ENCODE measurements at places on chromosomes 1 and 21.
A peak's percentile ranks its signal among the peaks of the same experiment; 100 is the strongest.

DNA sequence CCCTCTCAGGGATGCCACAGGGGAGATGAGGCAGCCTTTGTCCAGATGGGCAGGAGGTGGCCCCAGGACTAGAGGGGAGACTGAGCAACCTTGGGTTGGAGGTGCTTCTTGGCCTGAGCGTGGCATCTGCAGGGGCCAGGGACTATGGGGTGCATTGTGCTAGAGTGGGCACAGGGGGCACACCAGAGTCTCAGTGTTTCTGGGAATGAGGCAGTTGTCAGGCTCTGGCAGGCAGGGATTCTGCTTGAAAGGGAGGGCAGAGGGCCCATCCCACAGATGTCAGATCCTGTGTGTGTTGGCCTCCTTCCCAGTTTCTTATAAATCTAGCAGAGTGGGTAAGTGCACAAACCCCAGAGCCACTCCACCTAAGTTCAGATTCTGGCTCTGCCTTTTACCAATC lies 13.7 kb downstream of the LGR6 start:
- DNase-seq: peak; percentile 45

DNA sequence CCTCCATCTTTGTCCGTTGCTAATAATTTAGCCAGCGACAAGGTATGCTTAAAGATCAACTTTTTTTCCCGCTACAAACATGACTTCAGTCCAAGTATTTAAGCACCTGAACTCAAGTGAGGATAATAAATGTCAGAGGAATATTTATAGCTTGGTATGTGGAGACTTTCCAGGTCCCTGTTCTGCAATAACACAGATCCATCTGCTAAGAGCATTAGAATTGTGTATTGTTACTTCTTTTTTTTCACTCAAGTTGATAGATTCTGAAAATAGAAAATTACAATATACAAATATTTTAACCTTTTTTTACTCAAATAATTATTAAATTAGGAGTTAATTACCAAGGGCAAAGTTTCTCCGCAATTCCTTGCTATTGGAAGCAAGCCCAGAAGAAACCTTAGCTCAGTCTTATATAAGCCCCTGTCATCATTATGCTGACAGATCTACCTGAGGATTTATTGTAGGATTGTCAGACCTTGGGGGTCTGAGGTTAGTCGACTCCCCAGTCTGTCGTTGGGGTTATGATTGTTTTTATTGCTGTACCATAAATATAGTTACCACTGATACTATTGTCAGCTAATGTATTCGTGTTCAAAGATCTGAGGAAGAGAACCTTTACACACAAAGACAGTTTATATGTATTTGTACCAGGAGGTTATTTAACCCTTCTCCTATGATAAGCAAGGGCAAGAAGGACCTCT lies 337.9 kb downstream of the TBX15 start:
- no peak for DNase-seq

- DNase-seq: peak; percentile 17
Measured at GRCh38 chr1:19074902-19075721, 118.6 kb upstream of the IFFO2 start.

- peak; percentile 79 for DNase-seq
Measured at GRCh38 chr1:42924851-42925760, 33.6 kb downstream of the SLC2A1 start.

- no peak for DNase-seq
Measured at GRCh38 chr1:199669916-199670315, 357.6 kb upstream of the NR5A2 start.

GRCh38 chr1:228751360-228752098 lies 16.2 kb downstream of the RHOU start:
- no peak for DNase-seq

DNA sequence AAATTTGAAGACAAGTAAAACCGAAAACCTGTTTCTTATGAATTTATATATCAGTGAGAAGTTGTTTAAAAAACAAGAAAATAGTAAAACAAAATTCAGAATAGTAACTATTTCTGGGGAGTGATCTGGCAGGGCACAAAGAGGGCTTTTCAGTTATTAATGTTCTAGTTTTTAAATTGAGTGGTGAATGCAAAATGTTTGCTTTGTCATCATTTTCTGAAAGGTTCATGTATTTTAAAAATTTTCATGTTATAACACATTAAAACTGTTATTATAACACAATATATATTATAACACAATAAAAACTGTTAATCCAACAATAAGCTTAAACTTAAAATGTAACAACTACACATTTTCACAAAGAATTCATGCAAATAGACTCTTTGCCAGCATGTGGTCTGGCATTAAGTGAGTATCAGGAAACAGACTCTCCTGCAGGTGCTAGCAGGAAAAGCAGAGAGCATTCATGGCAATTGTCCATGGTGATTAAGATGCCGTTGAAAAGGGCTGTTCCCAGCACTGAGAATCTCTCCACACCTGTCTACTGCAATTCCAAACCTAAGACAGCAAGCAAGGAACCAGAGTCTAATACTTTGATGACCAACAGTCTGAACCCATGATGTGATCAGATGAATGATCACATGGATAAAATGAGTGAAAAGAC lies 204.9 kb downstream of the TBX15 start:
- DNase-seq: no peak

DNA sequence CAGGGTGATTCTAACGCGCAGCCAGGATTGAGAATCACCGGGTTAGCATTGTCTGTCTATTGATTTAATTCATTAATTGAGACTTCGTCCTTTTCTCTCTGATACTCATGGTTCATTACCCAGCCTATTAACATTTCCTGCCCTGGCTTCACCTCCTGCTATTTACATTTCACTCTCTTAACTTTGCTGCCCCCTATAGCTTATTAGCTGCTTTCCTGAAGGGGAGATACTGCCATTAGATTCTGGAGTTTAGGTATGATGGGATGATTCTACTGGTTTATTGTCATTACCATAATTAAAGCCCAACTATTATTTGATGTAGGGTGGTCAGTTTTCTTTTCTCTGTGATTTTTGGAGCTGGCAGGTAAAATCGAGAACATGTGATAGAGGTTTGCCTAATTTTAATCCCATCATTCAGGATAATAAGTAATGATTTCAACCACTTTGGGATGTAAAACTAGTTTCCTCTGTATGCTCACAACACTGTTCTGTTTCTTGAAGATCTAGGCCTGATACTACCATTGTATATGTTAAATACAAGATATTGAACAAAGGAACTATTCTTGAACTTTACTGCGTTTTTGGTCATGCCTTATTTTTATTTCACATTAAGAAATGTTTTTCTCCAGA lies 6.4 kb downstream of the PPP2R5A start:
- DNase-seq: peak; percentile 79

DNA sequence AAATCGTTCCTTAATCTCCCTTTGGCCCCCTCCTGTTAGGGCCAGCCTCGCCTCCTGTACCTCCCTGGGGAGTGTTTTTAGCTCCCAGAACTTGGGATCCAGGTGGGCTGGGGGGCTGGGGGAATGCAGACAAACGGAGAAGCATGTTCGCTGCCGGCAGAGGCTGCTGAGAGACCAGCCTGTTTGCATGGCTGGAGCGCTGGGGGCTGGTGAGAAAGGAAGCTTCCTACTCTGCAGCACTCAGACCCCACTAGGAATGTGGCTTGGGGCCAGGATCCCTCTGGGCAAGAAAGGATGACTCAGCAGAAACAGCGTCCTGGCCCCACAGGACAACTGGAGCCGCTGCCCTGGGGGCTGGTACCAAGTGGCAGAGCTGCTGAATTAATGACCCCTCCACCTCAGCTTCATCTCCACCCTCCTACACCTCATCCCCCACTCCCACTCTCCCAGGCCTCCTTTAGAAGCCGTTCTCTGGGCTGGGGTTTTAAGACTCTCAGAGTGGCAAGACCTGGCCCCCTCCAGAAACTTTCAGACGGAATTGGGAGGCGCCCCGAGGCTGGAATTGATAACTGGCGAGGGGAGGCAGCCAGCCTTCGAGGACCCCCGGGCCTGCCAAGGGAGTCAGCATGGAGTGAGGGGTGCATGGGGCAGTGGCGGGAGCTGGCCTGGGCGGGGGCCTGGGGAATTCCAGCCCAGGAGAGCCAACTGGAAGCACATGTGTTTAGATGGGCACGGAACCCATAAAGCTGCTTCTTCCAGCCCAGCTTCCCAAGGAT lies 28.5 kb upstream of the EPS8L3 start:
- peak; percentile 79 for DNase-seq

GRCh38 chr21:35207322-35207721 lies 158.2 kb upstream of the RUNX1 start:
- no peak for DNase-seq

DNA sequence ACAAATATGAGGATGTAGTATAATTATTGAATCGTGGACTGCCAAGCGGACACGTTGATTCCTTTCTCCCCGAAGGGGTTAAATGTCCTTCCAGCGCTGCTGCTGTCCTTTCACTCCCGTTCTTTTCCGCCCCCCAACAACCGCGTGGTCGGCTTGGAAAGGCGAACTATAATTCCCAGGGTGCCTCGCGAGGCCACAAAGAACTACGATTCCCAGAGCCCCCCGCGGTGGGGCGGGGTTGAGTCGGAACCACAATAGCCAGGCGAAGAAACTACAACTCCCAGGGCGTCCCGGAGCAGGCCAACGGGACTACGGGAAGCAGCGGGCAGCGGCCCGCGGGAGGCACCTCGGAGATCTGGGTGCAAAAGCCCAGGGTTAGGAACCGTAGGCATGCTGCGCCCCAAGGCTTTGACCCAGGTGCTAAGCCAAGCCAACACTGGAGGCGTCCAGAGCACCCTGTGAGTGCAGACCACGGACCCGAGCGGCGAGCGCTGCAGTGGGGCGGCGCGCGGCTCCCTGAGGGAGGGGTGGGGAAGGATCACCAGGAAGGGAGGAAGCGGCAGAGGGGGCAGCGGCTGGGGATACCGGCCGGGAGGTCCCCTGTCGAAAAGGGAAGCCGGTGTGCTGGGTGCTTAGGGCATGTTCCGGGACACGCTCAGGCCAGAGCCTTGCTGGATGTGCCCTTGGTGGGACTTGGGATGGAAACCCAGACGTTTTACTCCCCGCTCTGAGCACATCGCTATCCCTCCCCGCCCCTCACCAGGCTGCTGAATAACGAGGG lies at the start of gene LAMTOR2:
LAMTOR2 (plus strand) TSS at position 283 of the 781 bp plus-strand sequence; CDS start at position 391, 108 bp downstream.
- DNase-seq: peak; percentile 99

DNA sequence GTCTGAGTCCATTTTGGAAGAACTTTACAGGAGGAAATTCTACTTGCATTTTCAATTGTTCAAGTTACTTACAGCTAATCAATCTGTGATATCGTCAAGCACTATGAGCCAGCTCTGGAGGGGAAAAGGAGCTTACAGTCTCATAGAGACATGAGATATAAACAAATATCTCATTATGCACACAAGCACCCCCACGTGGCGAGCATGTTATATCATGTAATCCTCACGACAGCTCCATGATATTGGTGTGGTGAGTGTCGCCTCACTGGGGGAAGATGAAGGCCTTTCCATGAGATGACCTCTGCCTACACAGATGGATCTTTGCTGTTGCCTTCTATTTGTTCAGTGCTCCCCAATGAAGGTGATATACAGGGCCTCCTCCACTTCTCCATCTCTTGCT lies 34.6 kb downstream of the TNR start:
- DNase-seq: no peak

DNA sequence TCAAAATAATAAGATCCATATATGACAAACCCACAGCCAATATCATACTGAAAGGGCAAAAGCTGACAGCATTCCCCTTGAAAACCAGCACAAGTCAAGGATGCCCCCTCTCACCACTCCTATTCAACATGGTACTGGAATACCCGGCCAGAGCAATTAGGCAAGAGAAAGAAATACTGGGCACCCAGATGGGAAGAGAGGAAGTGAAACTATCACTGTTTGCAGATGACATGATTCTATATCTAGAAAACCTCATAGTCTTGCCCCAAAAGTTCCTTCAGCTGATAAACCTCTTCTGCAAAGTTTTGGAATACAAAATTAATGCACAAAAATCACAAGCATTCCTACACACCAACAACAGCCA lies 442.7 kb downstream of the PTBP2 start:
- DNase-seq: no peak

DNA sequence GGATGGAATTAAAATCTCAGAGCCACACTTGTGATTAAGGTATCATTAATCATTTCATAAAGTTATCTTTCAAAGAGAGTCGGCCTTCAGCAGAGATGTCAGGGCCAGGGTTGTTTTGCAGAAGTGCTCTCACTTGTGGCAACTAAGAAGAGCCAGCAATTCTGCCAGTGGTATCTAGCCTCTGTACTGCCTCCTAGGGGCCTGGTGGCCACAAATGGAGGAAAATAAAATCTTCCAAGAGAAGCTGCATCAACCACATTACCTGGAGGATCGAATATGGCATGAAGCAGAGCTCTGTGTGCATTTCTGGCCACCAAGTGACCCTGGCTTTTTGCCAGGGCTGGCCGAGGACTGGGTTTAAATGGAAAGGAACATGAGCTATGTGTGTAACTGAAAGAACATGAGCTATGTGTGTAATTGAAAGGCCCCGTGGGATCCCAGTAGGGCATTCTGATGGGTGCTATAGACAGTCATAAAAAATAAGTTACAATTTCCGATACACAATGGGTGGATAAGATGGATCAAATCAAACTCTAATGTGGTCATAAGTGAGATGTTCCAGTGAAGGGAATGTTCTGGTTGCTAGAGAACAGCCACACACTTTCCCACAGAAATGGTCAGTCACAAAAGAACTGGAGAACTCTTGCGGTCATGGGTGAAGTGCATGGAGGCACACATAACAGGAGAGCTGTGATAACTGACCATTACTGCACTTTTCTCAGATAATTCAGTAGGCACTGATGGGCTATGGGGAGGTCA lies 335.8 kb downstream of the CAMTA1 start:
- no peak for DNase-seq

- DNase-seq: no peak
Measured at GRCh38 chr1:235265900-235266299, 62.1 kb downstream of the ARID4B start.

- no peak for DNase-seq
Measured at GRCh38 chr1:81007024-81007423, 793.7 kb upstream of the ADGRL2 start.

- DNase-seq: peak; percentile 20
Measured at GRCh38 chr1:15723631-15724246, 12.3 kb upstream of the SLC25A34 start.

DNA sequence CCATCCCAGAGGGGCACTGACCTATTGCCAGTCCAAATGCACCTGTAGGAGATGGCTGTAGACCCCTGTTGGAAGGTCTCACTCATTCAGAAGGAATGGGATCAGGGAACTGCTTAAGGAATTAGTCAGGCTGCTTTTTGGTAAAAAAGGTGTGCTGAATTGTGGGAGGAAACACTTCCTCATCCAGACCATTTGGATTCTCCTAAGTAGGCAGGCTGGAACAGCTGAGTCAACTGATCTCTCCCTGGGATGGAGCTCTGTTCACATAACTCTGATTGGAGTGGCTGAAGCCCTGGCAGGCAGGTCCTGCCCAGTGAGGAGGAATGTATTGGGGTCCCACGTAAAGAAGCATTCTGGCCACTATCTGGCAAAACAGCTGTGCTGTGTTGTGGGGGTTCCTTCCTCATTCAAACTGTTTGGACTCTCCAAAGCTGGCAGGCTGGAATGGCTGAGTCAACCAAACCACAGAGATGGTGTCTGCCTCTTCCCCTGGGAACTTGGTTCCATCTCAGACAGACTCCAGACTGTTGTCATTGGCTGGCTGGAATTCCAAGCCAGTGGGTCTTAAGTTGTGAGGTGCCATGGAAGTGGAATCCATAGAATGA lies 70.7 kb upstream of the PDC start:
- no peak for DNase-seq

- DNase-seq: no peak
Measured at GRCh38 chr1:30284226-30284625, 439.2 kb downstream of the MATN1 start.

- no peak for DNase-seq
Measured at GRCh38 chr1:153390938-153391710, at the start of gene S100A8. Gene S100A8 (minus strand): TSS chr1:153391073. CDS start chr1:153390535, 538 bp downstream.

- DNase-seq: no peak
Measured at GRCh38 chr1:10870493-10871096, 74.1 kb upstream of the CASZ1 start.
